Smooth muscle cell of the brain vasculature (primary cell): ENCODE measurements at places on chromosomes 3 and 15.
A peak's percentile ranks its signal among the peaks of the same experiment; 100 is the strongest.

GRCh38 chr3:66705076-66705475 lies 204.3 kb upstream of the LRIG1 start:
- no peak for DNase-seq

- no peak for DNase-seq
Observed at GRCh38 chr15:90291679-90292356, 26.3 kb downstream of the NGRN start.

- no peak for DNase-seq
Observed at GRCh38 chr3:145739926-145740325, 421.1 kb downstream of the PLOD2 start.

GRCh38 chr3:143163562-143164100 lies 44.1 kb downstream of the CHST2 start:
- DNase-seq = no peak

GRCh38 chr3:102018551-102018950 lies 169.2 kb downstream of the NFKBIZ start:
- DNase-seq = no peak

GRCh38 chr3:55486857-55487380 lies at the start of gene WNT5A:
TSS of gene WNT5A (minus strand) at chr3:55487306. CDS start at chr3:55486985, 321 bp downstream.
- DNase-seq = no peak

- DNase-seq = no peak
Observed at GRCh38 chr15:31158858-31159569, 57.5 kb upstream of the TRPM1 start.

DNA sequence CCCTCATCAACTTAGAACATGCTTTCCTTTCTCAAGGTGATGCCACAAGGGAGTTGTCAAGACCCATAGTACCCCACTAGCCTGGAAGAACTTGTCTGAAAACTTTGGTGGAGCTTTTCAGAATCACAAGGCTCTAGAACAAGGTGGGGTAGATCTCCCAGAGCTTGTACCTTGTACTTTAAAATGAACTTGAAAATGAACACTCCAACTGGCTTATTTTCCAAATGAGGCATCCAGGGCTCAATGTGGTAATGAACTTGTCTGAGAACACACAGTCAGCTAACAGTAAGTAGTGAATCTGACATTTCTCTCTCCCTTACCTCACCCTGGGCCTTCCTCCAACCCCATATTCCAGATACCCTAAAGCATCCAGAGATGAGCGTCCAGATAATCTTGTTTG lies 81.8 kb upstream of the THBS1 start:
- DNase-seq = no peak

DNA sequence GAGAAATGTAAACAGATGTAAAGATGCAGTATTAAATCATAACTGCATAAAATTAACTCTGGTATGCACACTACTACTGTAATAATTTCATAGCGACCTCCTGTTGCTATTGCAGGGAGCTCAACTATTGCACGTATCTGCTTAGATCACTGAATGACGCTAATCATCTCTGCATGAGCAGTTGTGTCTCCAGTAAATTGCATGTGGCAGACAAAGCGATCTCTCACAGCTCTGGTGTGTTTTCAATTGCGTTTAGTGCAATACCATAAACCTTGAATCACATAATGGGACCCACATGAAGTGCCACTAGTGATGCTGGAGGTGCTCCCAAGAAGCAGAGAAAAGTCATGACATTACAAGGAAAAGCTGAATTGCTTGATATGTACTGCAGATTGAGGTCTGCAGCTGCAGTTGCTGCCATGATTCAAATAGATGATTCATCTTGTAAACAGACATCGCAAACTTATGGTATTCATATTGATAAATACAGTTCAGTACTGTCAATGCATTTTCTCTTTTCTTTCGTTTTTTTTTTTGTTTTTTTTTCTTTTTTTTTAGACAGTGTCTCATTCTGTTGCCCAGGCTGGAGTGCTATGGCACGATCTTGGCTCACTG lies 30.2 kb upstream of the LCTL start:
- DNase-seq = no peak

DNA sequence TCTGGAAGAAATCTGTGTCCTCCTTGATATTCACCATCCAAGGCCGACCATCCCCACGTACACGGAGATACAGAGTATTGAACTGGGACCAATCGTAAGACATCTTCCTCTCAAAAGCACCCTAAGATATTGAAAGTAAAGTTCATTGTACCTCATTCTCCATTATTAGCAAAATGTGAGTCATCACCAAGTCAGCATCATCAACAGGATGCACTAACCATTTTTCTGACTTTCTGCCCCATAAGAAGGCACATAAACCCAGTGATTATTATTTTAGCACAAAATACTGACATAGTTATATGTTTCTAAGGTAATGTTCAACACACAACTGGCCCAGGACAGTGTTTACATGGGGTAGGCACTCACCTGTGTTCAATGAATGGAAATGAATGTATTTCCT lies 7.4 kb downstream of the NDUFAF1 start:
- DNase-seq = no peak

DNA sequence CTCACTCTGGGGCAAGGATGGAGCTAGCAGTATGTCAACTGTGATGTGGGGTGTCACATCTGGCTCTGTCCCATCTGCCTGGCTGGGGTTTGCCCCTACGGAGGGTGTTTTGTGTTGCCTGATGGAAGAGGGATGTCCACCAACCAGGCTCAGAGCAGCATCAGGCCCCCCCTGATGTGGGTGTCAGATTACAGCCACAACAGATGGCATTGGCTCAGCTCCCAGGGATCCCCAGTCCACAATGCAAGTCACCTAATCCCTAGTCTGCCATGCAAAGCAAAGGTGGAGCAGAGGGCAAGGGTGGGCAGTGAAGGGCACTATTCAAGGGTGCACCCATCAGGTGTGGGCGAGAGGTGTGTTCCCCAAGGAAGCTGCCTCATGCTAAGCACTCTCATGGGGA lies 48.9 kb upstream of the AMOTL2 start:
- DNase-seq = no peak

DNA sequence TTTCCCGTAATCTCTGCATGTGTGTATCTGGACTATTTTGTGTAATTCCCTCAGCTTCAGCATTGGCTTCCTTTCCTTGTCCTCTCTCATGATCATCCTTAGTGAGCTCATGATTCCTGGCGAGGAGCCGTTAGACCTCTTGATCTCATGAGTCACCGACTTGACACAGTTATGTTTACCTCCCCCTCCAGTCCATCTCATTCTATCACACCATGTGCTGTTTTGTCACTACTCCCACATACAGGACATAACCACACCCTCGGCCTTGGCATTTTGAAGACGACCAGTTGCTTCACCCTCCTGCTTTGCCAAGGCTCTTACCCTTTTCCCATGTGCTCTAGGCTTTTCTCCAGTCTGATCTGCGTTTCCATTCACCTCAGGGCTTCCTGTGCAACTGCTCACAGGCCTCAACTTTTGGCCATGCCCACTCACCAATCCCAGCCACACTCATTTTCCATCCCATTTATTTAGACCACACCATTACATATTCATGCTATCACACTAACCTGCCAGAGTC lies 41.5 kb downstream of the CP start:
- peak; percentile 94 for DNase-seq

GRCh38 chr3:119194237-119195150 lies 21.1 kb downstream of the UPK1B start:
- DNase-seq = no peak

GRCh38 chr15:101470548-101471239 lies 18.8 kb downstream of the PCSK6 start:
- no peak for DNase-seq

GRCh38 chr3:194120789-194121770 lies 14.9 kb upstream of the HES1 start:
- DNase-seq = no peak

GRCh38 chr3:24707936-24708335 lies 213.3 kb upstream of the THRB start:
- no peak for DNase-seq

GRCh38 chr3:16692486-16693344 lies 87.5 kb upstream of the DAZL start:
- no peak for DNase-seq

- DNase-seq = peak; percentile 67
Observed at GRCh38 chr3:153599685-153600084, 437.7 kb downstream of the RAP2B start.

- DNase-seq = no peak
Observed at GRCh38 chr3:120773932-120774331, 31.4 kb downstream of the GTF2E1 start.

DNA sequence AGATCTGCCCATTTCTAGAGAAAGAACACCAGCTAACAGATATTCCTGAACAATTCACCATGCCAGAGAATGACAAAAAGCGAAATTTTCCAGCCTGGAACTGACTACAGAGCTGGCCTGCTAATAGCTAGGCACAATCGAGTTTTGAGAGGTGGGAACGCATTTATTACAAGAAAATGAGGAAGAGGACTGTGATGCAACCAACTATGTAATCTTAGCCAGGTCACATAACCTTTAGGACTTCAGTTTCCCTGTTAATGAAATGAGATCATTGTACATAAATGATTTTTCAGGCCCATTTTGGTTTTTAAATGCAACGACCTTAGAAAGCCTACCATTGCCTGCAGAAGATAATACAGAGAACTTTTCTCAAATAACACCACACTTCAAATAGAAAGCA lies 72.1 kb upstream of the SETMAR start:
- no peak for DNase-seq

GRCh38 chr15:100753503-100753902 lies 126.1 kb upstream of the ALDH1A3 start:
- no peak for DNase-seq

DNA sequence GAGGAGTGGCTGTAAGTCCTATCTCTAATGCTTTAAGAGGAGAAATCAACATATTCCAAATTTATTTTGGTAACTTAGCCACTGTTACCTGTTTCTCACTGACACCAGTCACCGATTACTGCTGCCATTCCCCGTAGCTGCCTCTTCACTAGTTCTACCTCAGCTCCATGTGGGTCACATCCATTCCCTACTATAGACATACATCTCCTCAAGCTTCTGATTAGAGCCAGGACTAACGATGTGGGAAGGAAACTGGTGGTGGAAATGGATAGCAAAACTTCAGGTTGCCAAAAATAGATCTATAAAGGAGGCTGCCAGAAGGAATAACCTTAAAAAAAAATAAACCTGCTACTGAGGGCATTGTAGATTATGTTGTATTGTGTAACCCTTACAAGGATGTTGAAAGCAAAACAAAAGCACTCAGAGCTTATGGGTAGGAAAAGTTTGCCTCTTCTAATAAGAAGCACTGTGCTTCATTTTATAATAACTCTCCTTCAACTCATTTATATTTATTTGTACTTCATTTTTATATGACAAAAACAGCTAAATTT lies 56.0 kb downstream of the KAT2B start:
- DNase-seq = no peak

GRCh38 chr3:170622369-170623159 lies 36.7 kb upstream of the SLC7A14 start:
- DNase-seq = peak; percentile 81

DNA sequence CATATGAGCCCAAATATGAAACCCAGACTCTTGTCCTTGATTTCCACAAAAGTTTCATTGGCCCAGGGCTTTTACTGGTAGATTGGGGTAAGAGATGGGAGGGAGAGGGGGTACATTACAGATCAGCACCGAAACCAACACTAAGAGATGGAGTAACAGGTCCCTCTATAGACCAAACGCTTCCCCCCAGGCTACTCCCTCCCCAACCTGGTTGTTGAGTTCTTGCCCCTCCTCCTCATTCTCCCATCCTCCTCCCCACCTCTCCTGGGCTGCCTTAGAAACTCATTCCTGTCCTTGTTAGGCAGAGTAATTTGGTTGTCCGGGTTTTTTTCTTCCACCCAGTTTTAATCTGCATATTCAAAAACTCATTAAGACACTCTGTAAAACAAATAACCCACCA lies 74.1 kb downstream of the MESD start:
- DNase-seq = no peak

GRCh38 chr3:182078929-182079328 lies 367.2 kb downstream of the SOX2 start:
- DNase-seq = no peak

GRCh38 chr3:52813810-52814209 lies 16.7 kb downstream of the ITIH4 start:
- no peak for DNase-seq

DNA sequence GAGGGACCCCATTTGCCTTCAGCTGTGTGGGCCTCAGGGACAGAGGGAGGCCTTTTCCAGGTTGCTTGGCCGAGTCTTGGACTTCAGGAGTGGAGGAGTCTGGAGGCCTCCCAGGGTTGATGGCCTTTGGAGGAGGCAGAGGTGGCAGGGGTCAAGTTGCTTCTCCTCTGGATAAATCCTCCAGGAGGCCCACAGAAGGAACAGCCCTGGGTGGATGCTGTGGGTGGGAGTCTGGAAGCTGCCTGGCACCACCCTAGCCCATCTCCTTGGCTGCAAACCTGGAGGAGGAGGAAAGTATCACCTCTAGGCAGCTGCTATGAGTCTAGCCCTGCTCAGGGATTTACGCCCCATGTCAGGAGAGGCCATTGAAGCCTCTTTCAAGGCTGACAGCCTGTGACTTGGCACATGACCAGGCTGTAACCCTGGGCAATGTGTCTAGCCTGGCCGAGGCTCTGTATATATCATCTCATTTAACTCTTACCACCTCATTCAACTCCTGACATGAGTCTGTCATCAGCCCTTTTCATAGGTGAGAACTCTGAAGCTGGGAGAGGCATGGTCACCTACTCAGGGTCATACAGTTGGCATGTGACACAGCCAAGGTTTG lies 2.9 kb upstream of the PRKCD start:
- DNase-seq = no peak

DNA sequence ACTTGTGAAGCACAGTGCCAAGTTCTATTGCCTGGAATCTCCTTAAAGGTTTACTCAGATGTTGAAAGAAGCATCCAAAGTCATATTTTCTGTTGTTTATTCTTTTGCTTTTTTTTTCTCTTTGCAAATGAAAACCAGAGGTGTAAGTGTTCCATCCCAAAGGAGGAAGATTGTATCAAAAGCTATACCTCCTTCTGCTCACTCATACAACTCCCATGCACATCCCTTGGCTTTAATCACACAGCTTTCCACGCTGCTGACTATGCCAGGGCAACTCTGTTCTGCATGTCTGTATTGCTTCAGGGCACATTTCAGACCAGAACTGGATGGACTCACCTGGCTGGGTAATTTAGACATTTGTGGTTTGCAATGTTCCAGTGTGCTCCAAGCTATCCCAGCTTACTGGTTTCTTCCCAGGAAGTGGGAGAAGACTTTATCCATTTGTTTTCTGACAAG lies 399.6 kb upstream of the TBL1XR1 start:
- DNase-seq = no peak

- no peak for DNase-seq
Observed at GRCh38 chr3:188209034-188209433, 55.1 kb downstream of the LPP start.

DNA sequence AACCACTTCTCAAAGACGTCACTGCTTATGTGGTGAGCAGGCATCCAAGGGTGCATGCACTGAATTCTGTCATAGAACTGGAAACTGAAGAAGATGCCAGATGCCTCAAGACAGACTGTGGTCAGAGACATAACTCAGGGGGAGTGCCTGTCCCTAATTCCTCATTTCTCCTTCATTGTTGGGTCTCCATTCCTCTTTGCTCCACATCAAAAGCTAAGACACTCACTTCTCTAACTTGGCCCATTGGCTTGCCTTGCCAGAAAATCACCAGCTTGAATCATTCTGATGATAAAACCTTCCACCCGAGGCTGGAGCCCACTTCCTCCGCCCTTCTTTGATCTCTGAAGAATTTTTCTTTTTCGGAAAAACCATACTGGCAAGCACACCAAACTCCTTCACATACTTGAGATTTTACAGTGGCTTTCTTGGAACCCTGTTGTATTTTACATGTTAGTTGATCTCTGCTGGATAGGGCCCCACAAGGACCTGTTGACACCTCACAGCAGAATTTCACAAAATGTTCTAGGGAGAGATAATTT lies 69.9 kb downstream of the COL8A1 start:
- no peak for DNase-seq
